SK-N-SH (cell line): ENCODE measurements at places on chromosomes 5 and 9. TPM values are rescaled to one million over a fixed set of nuclear protein-coding genes. Genes with fewer than 3 reads are reported as not detected.
A peak's percentile ranks its signal among the peaks of the same experiment; 100 is the strongest.

DNA sequence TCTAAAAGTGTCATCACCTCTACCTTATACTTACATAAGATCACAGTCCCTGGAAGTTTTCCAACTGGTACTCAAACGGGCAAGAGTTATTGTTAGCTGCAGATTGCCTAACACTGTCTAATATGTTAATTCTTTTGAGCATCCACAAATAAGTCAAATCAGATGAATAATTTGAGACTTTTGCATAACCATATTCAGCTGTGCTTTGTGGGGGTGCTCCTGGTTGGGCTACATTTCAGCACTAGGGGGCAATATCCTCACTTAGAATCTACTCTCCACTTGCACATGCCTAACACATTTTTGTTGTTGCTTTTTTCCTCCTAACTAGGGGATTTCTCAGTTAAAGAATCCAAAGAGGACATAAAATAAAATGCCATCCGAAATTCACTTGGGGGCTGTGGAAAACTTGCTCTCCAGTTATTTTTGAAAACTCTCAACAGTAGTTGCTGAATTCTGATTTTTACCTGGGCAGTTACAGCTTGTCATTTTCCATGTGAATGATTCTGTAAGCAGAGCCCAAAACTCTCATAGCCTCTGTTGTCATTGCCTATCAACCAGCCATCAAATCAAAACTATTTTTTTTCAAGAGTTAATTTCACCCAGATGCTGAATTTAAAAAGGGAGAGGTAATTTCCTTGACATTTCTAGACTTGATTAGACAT is 71.5 kb downstream of the TRIM36 start:
- H3K4me1 ChIP-seq = no peaks in the 10 kb centered on the region; the same call in 1 of the 2 replicates
- no peaks in the 10 kb centered on the region for H3K36me3 ChIP-seq
- H3K4me3 ChIP-seq = no peak overlapping the region
- no peaks in the 10 kb centered on the region; the same call in 1 of the 2 replicates for H3K27me3 ChIP-seq
- DNase-seq = peak; percentile 63

GRCh38 chr9:98943682-98944056 is at the start of gene COL15A1:
TSS of gene COL15A1 (plus strand) at chr9:98943907. CDS start at chr9:98944062, 155 bp downstream.
- peak; percentile 69 for DNase-seq
- H3K27ac ChIP-seq = no peak within 1 kb of the TSS
- H3K27me3 ChIP-seq = peaks cover 31% of the 10 kb centered on the region
- no peaks in the 10 kb centered on the region for H3K36me3 ChIP-seq
- peaks cover 3% of the 10 kb centered on the region; the same call in 1 of the 2 replicates for H3K4me1 ChIP-seq

The LNPEP gene
- polyA plus RNA-seq = 4.3 and 5.9 TPM in 2 replicates

The CRB2 gene
- not detected in 2 replicates for polyA plus RNA-seq

DNA sequence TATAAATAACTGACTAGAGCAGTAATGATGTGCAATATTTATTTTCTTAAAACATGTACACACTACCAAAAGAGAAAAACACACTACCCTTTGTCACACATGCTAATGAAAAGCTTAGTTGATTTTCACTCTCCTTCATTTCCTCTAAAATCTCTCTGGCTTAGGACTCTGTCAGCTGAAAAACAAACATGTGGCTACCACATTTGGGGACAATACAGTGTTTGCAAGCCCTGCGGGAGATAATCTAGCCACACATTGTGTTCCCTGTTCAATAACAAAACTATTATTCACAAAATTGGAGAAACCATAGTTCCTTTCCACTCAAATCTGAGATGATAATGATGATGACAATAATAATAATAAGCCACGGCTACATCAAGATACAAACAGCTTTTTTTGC is 3.5 kb upstream of the LOX start:
- DNase-seq = no peak
- H3K27ac ChIP-seq = no peak overlapping the region
- no peak overlapping the region for H3K4me3 ChIP-seq
- peaks cover 9% of the 10 kb centered on the region; the same call in 1 of the 2 replicates for H3K4me1 ChIP-seq
- no peaks in the 10 kb centered on the region for H3K36me3 ChIP-seq

DNA sequence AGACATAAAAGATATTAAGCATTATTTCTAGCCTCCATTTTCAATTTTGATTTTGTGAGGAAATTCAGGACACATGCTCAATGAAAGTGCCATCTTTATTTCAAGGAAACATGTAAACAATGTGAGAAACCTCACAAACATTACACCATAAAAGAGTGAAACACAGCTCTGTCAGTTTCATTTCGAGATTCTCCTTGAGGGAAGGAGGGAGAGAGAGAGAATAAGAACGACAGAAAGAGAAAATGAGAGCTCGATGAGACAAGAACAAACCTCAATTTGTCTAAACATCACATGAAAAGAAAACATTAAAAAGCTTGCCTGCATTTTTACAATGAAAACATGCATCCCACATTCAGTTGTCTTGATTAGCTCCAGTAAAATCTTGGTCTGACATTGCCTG is 553.5 kb upstream of the MEF2C start:
- DNase-seq = no peak
- no peak overlapping the region for H3K4me3 ChIP-seq
- no peaks in the 10 kb centered on the region for H3K4me1 ChIP-seq
- no peaks in the 10 kb centered on the region for H3K36me3 ChIP-seq
- no peak overlapping the region for H3K27ac ChIP-seq

DNA sequence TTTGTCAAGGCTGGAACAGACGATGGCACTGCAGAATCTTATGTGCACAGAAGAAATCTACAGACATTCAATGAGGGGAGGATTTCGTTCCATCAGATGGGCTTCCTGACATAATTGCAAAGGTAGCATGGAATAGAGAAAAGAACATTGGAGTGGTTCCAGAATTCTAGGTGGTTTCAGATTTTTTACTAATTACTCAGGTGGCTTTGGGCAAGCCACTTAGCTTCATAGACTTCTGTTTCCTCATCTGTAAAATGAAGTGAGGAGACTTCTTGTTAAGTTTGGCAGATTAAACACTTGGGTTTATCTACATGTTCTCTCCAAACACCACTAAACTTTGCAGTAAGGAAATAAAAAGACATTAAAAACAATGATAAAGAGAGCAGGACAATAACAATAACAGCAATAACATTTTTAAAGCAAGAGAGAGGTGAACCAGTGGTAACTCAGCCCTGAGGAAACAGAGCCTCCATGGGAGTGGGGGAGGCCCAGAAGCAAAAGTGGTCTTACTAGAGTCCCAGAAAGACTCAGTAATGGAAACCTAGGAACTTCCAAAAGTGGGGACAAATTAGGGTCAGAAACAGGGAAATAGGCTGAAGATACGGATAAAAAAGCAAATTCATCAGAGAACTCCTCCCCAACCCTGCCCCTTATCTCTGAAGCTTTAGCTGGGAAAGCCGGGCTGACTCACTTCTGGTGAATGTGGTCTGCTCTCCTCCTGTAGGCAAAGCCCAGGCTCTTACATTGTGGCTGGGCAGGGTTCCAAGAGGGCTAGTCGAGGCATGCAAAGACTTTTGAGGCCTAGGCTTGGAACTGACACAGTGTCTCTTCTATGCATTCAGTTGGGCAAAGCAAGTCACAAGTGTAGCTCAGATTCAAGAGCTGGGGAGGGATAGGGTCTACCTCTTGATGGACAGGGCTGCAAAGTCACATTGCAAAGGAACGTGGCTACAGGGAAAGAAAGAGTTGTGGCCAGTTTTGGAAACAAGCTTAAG is 11.8 kb upstream of the ACTBL2 start:
- H3K4me1 ChIP-seq = peaks cover 31% of the 10 kb centered on the region
- H3K27ac ChIP-seq = peak overlapping the region; percentile 90
- no peak overlapping the region for H3K4me3 ChIP-seq
- DNase-seq = no peak

- H3K27ac ChIP-seq = no peak overlapping the region
- H3K4me3 ChIP-seq = no peak overlapping the region
- H3K27me3 ChIP-seq = no peaks in the 10 kb centered on the region
- no peaks in the 10 kb centered on the region for H3K36me3 ChIP-seq
- H3K4me1 ChIP-seq = no peaks in the 10 kb centered on the region
- no peak for DNase-seq
Measured at GRCh38 chr9:108436448-108436847, 419.3 kb downstream of the ACTL7B start.

DNA sequence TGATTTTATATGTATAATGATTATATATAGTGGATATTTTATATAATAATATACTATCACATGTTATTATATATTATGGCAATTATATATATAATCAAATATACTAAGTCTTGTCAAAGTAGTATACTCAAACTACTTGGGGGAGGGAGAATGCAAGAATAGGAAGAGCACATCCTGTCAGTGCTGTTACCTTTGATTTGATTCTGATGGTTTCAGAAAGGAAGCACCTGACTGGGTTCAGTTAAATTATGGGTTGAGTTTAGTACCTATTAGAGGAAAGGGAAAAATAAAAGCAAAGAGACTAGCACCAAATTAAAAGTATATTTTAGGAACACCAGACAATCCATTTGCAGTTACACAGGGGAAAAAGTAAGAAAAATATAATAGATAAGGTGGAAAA is 107.6 kb downstream of the GRIA1 start:
- no peak for DNase-seq
- no peaks in the 10 kb centered on the region for H3K4me1 ChIP-seq
- no peaks in the 10 kb centered on the region for H3K36me3 ChIP-seq
- H3K27ac ChIP-seq = no peak overlapping the region

DNA sequence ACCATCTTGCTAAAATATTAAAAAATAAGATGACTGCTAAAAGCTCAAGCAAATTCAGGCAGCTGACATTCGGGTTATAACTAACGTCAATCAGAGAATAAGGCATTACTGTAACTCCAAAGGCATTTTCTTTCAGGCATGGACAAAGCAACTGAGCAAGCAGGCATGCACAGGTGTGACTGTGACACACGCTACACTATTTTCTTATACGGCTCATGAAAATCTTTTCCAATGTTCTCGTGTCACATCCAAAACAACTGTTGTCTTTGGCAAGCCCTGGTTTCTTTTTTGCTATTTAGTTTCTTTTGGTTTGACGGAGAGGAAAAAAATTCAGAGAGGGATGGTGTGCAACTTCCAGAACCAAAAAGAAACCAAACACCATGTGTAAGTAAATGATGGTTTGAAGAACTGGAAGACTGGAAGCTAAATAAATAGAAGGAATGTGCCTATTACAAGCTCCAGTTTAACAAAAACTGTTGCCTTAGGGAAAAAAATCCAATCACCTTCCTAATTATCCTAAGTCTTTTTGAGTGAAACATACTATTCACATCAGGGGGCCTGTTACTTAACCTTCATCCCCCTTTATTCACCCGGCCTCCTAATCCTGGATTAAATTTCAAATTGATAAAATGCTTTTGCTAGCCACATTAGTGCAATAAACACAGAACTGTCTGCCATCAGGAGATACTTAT is 277.6 kb downstream of the PSAT1 start:
- no peaks in the 10 kb centered on the region for H3K27me3 ChIP-seq
- no peaks in the 10 kb centered on the region for H3K36me3 ChIP-seq
- no peak for DNase-seq
- H3K4me1 ChIP-seq = peaks cover 8% of the 10 kb centered on the region
- H3K27ac ChIP-seq = no peak overlapping the region

The PCDHB9 gene
- polyA plus RNA-seq = 1.4 and 2.4 TPM in 2 replicates

- no peaks in the 10 kb centered on the region for H3K36me3 ChIP-seq
- peaks cover 18% of the 10 kb centered on the region for H3K4me1 ChIP-seq
- no peak overlapping the region for H3K4me3 ChIP-seq
- H3K27ac ChIP-seq = no peak overlapping the region; the same call in 1 of the 2 replicates
- DNase-seq = no peak
- no peaks in the 10 kb centered on the region for H3K27me3 ChIP-seq
Measured at GRCh38 chr9:95305770-95306492, 11.6 kb downstream of the FANCC start.

GRCh38 chr9:137809040-137809576 is 68.5 kb upstream of the CACNA1B start:
- no peak for DNase-seq
- peaks cover 17% of the 10 kb centered on the region for H3K36me3 ChIP-seq
- no peak overlapping the region for H3K27ac ChIP-seq

DNA sequence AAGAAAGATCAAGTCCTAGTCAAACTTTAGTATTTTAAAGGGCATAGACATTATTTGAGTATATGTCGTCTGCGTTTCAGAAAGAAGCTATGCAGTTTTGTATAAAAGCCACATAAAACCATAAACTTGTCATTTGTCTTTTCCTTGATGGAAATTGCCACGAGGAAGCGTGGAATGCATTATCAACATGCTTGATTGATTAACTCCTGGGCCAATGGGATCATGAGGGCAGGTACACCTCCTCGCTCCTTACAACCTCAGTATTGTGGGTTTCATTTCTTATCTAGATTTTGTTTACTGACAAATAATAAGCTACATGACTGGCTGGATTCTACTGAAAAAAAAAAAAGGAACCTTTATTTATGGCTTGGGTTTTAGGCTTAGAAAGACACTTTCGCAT is 122.5 kb upstream of the RFX3 start:
- H3K4me3 ChIP-seq = no peak overlapping the region
- H3K27me3 ChIP-seq = no peaks in the 10 kb centered on the region
- no peak for DNase-seq
- no peaks in the 10 kb centered on the region; the same call in 1 of the 2 replicates for H3K4me1 ChIP-seq
- H3K27ac ChIP-seq = no peak overlapping the region

GRCh38 chr9:12439267-12439666 is 253.9 kb upstream of the TYRP1 start:
- no peaks in the 10 kb centered on the region for H3K27me3 ChIP-seq
- no peak overlapping the region for H3K4me3 ChIP-seq
- H3K4me1 ChIP-seq = no peaks in the 10 kb centered on the region
- no peaks in the 10 kb centered on the region for H3K36me3 ChIP-seq
- H3K27ac ChIP-seq = no peak overlapping the region

The GABRG2 gene
- not detected in 2 replicates for polyA plus RNA-seq

DNA sequence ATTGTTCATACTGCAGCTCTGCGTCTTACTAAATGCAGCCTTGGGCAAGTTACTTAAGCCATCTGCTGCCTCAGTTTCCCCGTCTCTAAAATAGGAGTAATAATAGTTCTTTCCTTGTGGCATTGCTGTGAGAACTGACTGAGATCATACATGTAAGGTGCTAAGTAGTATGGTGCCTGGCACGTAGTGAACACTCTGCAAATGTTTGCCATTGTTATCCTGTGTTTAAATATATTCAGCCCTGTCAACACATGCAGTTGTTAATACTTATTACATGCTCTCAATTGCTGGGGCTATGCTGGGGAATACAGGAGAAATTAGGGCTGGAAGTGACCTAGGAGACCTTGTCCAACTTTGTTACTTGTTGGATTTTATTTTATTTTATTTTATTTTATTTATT is 105.2 kb upstream of the RAI14 start:
- no peak overlapping the region for H3K27ac ChIP-seq
- H3K36me3 ChIP-seq = no peaks in the 10 kb centered on the region
- H3K4me3 ChIP-seq = no peak overlapping the region
- H3K4me1 ChIP-seq = no peaks in the 10 kb centered on the region
- no peak for DNase-seq

The TPM2 gene
- polyA plus RNA-seq = 589 and 620 TPM in 2 replicates

DNA sequence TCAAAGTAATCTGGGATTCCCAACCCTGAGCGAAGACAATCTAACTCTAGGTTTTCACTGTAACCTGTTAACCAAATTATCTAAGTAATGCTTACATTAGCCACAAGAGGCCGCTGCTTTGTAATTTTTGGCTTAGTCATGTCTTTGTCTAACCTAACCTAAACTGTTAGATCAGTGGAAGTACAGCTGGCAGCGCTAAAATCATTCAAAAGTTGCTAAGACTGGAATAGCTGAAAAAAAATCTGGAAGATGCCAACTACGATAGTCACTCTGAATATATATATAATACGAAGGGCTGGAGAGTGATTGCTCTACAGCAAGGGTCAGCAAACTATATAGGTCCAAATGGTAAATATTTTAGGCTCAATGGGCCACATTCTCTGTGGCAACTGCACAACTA is 60.2 kb downstream of the FBXO38 start:
- DNase-seq = peak; percentile 52
- no peaks in the 10 kb centered on the region for H3K4me1 ChIP-seq
- no peak overlapping the region for H3K27ac ChIP-seq
